Thymus (tissue), 14 donors: ENCODE measurements at places on chromosomes 7 and 10.

DNA sequence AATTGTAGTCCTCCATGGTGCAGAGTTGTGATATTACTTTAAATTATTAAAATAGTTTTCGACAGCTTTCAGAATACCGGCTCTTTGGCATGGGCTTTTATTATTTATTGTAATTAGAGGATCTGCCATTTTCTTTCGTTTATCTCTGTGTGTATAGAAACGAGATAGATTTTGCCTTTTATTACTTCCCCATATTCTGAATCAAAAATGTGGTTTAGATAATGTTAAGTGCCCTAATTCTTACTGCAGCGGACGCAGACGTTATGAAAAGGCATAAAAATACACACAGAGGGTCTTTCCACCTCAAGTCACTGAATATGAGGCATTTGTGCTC, 1.9 kb upstream of the ARID5B start:
- no peak for DNase-seq

DNA sequence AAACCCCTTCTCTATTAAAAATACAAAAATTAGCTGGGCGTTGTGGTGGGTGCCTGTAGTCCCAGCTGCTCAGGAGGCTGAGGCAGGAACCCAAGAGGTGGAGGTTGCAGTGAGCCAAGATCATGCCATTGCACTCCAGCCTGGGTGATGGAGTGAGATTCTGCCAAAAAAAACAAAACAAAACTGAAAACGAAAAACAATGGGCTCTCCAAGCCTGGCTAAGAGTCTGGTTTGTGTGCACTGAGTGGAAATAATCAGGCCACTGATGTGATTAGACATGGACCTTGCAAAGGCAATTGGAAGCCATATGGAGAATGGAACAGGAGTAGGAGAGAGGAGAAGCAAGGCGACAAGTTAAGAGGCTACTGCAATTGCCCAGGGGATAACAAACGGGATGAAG, 60.1 kb upstream of the GSDME start:
- no peak for DNase-seq

- no peak for DNase-seq
Observed at GRCh38 chr7:79377097-79377496, 76.4 kb downstream of the MAGI2 start.

- no peak for DNase-seq
Observed at GRCh38 chr7:6718124-6718523, 11.4 kb upstream of the ZNF12 start.

GRCh38 chr7:15175152-15175551, 272.6 kb upstream of the DGKB start:
- DNase-seq, result no peak

GRCh38 chr10:31139497-31139896, 107.8 kb upstream of the ZNF438 start:
- no peak for DNase-seq

DNA sequence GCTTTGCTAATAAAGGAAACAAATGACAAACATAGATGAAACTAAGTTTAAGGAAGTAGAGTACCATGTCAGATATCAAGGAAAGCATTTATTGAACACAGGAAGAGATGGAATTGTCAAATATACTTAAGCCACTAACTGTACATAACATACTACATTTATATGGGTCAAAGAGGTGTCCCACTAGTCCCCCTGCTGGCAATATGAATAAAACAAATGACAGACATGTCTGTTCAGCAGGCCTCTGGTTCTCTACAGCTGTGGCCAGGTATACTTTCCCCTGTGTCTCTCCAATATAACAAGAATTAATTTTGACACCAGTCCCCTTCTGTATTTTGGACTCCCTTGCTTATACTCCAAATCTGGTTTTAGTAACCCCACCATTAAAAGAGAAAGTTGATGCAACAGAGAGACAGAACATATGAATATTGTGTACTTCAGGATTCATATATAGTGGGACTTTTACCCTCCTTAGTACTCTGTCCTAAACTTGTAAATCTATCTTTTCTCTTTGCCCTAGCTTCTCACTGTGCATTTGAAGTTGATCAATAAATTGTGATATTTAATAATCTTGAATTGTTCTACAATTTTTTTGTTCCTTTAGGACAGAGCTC, 42.9 kb downstream of the CD36 start:
- DNase-seq, result no peak
